SJSA1 (cell line): ENCODE measurements at places on chromosomes 16 and 17.
A peak's percentile ranks its signal among the peaks of the same experiment; 100 is the strongest.

- DNase-seq, result no peak
- no peak overlapping the region for H3K4me3 ChIP-seq
- H3K27me3 ChIP-seq, result no peaks in the 10 kb centered on the region
- H3K4me1 ChIP-seq, result no peaks in the 10 kb centered on the region
- no peak overlapping the region for H3K27ac ChIP-seq
These were observed 176.5 kb downstream of the SALL1 start for GRCh38 chr16:50974438-50975036.

- H3K4me3 ChIP-seq, result no peak overlapping the region
- H3K27ac ChIP-seq, result no peak overlapping the region
- DNase-seq, result no peak
- no peaks in the 10 kb centered on the region for H3K36me3 ChIP-seq
- H3K4me1 ChIP-seq, result 0 out of 2 replicates have a peak, but pooled peaks cover 3% of the 10 kb centered on the region
These were observed 13.0 kb upstream of the CBFA2T3 start for GRCh38 chr16:88989852-88990547.

DNA sequence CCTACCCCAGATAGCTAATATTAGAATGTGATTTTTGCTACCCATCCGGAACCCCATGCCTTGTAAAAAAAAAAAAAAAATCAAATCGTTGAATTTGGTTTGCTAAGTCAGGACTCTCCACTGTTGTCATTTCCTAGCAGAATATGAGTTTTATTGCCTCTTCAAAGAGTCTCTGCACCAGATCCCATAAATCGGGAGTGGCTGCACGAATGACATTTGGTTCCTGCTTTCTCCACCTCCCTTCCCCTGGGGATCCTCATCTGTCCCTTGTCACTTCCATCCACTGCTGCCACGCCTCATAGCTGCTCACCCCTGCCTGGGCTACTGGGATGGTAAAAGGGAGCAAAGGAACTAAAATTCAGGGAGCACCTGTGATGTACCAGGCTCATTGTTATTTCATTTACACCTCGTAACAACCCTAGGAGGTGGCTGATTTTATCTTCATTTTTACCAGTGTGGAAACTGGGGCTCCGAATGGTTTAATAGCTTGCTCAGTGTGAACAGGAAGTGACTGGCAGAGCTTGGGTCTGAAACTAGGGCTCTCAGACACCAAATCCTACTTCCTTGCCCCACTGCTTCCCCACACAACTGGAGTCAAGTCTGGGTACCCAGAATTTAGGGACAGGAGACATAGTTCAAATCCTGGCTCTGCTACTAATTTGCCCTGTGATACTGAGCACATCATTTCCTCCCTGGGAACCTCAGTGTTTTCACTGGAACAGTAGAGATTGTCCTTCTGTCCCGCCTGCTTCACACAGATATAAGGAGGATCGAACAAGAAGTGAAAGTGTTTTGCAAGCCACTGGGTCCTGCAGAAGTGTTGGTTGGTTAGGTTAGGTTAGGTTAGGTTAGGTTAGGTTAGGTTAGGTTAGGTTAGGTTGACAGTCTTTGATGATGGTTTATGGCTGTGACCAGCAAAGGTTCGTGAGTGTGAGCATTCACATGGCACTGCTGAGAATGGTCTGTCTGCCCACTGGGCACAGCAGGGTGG, 585 bp upstream of the KRT36 start:
- no peak overlapping the region for H3K27ac ChIP-seq
- H3K4me1 ChIP-seq, result peaks cover 15% of the 10 kb centered on the region
- no peaks in the 10 kb centered on the region for H3K27me3 ChIP-seq
- no peaks in the 10 kb centered on the region for H3K36me3 ChIP-seq
- DNase-seq, result no peak

DNA sequence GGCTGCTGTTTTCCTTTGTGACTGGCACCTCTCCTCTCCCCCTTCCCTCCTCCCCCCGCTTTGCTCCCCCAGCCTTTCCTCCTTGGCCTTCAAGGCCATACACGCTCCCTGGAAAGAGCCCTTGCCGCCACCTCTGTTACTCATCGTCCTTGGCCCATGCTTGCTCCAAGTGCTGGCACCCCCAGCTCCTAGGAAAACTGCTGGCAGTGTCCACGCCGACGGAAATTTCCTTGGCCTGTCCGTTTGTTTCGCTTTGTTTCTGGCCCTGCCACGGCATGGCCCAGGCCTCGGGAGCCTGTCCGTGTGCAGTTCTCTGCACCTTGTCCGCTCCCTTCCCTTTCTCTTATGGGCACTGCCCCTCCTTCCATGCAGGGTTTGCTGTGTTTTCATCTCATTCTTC, 18.0 kb downstream of the CA5A start:
- no peak overlapping the region for H3K4me3 ChIP-seq
- H3K4me1 ChIP-seq, result no peaks in the 10 kb centered on the region
- no peak for DNase-seq
- H3K36me3 ChIP-seq, result no peaks in the 10 kb centered on the region
- H3K27me3 ChIP-seq, result no peaks in the 10 kb centered on the region
- no peak overlapping the region for H3K27ac ChIP-seq

DNA sequence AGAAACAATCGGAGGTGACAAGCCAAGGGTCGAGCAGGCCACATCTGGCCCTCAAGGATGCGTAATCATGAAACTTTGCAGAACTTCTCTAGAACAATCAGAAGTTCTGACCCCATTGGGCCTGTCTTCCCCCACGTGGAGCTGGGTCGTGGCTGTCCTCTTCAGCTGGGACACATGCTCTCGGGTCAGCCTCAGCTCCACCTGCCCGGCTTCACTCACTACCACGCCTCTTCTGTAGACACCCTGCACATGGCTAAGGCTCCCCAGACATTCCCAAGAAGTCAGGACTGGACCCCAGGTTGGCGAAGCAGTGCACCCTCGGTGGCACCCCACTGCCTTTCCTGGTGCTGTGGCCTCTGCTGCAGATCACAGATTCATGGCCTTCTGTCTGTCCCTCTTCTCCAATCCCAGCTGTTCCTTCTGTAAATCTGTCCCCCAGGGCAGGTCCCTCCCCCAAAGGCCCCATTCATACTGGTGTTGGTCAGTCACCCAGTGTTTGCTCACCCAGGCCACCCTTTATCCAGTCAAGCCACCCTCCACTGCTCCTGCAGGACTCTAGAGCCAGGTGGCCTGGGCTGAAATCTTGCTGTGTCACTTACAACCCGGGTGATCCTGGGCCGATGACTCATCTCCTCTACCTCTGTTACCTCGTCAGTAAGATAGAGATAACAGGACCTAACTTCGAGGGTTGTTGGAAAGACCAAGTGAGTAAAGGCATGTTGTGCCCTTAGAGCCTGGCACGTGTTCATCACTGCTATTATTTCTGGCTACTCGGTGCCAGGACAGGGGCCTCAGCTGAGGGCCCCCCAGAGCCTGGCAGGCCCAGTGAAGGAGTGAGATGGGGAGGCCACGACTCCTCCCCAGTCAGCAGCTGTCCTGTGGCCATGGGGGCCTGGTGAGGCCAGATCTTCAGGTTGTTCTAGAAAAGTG, 1.4 kb upstream of the SLC5A11 start:
- DNase-seq, result no peak
- no peaks in the 10 kb centered on the region for H3K36me3 ChIP-seq
- peaks cover 26% of the 10 kb centered on the region for H3K4me1 ChIP-seq
- no peak overlapping the region for H3K27ac ChIP-seq

GRCh38 chr16:64144617-64145016, 977.2 kb downstream of the CDH11 start:
- H3K4me3 ChIP-seq, result no peak overlapping the region
- no peak overlapping the region for H3K27ac ChIP-seq
- no peaks in the 10 kb centered on the region for H3K27me3 ChIP-seq

DNA sequence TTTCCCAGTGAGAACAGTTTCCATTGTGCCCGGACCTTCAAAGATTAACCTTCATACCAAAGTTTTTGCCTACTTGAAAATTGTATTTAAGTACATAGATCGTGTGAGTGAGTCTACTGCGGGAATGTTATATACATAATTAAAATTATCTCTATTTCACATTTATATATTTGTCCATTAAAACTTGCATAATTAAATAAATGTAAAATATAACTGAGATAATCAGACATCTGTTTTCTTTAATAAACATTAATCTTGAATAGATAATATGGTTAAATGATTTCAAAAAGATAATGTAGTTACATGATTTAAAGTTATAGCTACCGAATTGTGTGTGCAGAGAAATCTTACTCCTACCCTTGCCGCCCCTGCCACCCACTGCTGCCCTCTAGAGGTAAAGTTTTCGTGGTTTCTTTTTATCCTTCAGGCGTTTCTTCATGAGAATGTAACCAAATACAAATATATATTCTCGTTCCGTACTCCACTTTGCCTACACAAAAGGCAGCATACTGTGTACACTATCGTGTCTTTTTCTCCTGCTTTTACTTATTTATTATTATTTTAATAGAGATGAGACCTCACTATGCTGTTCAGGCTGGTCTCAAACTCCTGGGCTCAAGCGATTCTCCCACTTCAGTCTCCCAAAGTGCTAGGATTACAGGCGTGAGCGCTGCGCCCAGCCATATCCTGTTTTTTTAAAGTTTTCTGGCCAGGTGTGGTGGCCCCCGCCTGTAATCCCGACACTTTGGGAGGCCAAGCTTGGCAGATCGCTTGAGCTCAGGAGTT, 35.6 kb downstream of the RPA1 start:
- H3K27me3 ChIP-seq, result no peaks in the 10 kb centered on the region
- peaks cover 17% of the 10 kb centered on the region for H3K36me3 ChIP-seq
- H3K4me1 ChIP-seq, result no peaks in the 10 kb centered on the region
- no peak overlapping the region for H3K4me3 ChIP-seq
- H3K27ac ChIP-seq, result no peak overlapping the region

GRCh38 chr17:47857551-47858455, 6.8 kb upstream of the SP6 start:
- no peaks in the 10 kb centered on the region for H3K36me3 ChIP-seq
- no peak for DNase-seq

DNA sequence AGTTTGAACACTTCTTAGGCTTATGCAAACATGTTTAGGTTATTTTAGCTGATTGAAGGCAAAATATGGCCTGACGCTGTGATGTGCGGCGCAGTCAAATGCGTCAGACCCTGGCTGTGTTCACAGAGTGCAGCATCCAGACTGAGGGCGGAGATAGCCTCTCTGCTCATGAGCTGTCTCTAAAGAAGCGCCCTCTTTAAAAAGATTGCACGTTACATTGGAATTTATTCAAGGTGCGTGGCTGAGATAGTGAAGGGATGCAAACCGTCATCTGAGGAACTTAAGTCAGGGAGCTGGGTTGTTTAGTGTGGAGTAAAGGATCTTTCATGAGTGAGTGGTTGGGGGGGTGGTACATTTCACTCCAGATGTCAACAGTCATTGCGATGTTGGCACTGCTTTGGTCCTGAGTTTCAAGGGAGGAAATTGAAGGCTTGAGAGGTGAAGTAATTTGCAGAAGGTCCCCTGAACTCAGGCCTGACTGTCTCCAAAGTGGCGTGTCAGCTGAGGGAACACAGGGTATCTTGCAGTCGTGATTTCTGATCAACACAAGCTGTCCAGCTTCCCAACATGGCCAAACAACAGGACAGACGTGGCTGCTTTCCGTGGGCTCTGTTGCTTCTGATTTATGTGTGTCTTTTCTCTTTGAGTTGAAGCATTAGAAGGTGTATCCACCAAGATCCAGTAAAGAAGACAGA, 33.4 kb downstream of the RPTOR start:
- H3K36me3 ChIP-seq, result peaks cover 6% of the 10 kb centered on the region; the same call in 1 of the 2 replicates
- DNase-seq, result no peak
- no peak overlapping the region for H3K4me3 ChIP-seq
- H3K27me3 ChIP-seq, result no peaks in the 10 kb centered on the region
- H3K4me1 ChIP-seq, result peaks cover 17% of the 10 kb centered on the region

DNA sequence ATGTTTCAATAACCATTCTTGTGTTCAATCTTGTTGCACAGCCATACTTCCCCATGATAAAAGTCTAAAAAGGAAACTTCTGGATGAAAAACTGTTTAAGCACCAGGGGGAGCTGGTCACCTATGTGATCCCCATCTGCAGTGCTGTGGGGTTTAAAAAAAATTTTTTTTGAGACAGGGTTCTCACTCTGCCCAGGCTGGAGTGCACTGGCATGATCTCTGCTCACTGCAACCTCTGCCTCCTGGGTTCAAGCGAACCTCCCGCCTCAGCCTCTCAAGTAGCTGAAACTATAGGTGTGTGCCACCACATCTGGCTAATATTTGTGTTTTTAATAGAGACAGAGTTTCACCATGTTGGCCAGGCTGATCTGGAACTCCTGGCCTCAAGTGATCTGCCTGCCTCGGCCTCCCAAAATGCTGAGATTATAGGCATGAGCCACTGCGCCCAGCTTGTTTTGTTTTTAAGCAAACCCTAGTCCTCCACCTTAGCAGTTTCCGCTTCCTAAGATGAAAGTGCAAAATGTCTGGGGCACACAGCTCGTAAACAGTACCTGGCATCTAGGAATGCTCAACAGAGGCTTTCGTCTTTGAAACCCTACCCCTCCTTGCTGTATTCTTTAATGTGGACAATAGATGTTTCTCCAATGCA, 25.4 kb downstream of the DNAJA2 start:
- no peak overlapping the region for H3K4me3 ChIP-seq
- no peaks in the 10 kb centered on the region for H3K36me3 ChIP-seq
- peak; percentile 9 for DNase-seq
- no peak overlapping the region for H3K27ac ChIP-seq

- no peaks in the 10 kb centered on the region for H3K36me3 ChIP-seq
- no peaks in the 10 kb centered on the region for H3K4me1 ChIP-seq
- H3K4me3 ChIP-seq, result no peak overlapping the region
- 0 out of 2 replicates have a peak, but pooled peaks cover 6% of the 10 kb centered on the region for H3K27me3 ChIP-seq
- H3K27ac ChIP-seq, result no peak overlapping the region
- no peak for DNase-seq
These were observed 28.8 kb upstream of the DYNLRB2 start for GRCh38 chr16:80511824-80512592.

DNA sequence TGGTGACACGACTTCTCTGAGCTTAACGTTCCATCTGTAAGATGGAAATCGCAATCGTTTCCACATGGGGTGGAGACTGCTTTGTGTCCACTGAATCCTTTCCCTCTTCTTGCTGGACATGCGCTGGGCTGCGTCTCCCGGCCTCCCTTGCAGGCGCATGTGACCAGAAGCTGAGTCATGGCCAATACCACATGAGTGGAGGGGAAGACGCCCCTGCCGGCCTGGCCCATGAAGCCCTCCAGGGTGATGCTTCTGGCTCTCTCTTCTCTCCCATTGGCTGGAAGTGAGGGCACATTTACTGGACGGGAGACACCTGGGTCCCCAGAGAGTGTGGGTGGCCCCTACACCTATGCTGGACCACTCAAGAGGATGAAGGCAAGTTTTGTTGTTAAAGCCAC, 71.1 kb downstream of the DYNLRB2 start:
- DNase-seq, result no peak
- H3K4me1 ChIP-seq, result no peaks in the 10 kb centered on the region
- no peaks in the 10 kb centered on the region for H3K36me3 ChIP-seq
- H3K27ac ChIP-seq, result no peak overlapping the region
- H3K4me3 ChIP-seq, result no peak overlapping the region
- no peaks in the 10 kb centered on the region for H3K27me3 ChIP-seq

- peaks cover 12% of the 10 kb centered on the region for H3K4me1 ChIP-seq
- no peaks in the 10 kb centered on the region for H3K27me3 ChIP-seq
- H3K27ac ChIP-seq, result peak overlapping the region; percentile 92
These were observed 661 bp downstream of the RFWD3 start for GRCh38 chr16:74666010-74666421.

- H3K27ac ChIP-seq, result no peak overlapping the region
- H3K4me3 ChIP-seq, result no peak overlapping the region
These were observed 179.9 kb downstream of the GSG1L start for GRCh38 chr16:27883576-27883975.
